ENCODE measurements at places on chromosomes 5 and 9.

GRCh38 chr5:159765760-159766517 is 150.3 kb upstream of the ADRA1B start:
- no peak for DNase-seq

GRCh38 chr5:68272289-68272688 is 56.7 kb downstream of the PIK3R1 start:
- DNase-seq = no peak

DNA sequence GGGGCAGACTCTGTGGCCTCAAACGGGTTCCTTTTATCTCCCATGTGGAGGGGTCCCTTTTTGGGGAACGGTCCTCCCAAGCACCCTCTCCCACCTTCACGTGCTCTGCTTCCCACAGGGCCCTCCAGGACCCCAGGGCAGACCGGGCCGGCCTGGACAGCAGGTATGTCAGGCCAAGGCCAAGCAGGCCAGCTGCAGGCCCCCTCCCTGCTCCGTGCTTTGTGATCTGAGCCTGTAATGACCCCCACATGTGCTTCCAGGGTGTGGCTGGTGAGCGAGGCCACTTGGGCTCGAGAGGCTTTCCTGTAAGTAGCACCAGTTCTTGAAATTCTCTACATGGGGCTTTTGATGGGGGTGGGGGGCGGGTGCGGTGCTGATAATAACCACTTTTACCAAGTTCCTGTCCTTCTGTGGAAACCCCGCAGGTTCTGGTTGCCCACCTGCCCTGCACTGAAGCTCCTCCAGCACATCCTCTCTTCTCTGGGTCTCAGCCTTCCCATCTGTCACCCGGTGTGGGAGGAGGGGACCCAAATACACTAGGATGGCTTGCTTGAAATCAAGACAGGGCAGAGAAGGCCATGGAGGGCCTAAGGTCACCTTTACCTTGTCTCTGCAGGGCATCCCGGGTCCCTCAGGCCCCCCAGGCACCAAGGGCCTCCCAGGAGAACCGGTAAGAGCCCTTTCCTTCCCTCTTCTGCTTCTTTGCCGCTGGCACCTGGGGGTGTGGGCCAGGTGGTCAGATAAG is 57.9 kb upstream of the ORM1 start:
- DNase-seq = no peak

GRCh38 chr9:78919701-78920100 is 622.8 kb downstream of the PSAT1 start:
- DNase-seq = no peak

DNA sequence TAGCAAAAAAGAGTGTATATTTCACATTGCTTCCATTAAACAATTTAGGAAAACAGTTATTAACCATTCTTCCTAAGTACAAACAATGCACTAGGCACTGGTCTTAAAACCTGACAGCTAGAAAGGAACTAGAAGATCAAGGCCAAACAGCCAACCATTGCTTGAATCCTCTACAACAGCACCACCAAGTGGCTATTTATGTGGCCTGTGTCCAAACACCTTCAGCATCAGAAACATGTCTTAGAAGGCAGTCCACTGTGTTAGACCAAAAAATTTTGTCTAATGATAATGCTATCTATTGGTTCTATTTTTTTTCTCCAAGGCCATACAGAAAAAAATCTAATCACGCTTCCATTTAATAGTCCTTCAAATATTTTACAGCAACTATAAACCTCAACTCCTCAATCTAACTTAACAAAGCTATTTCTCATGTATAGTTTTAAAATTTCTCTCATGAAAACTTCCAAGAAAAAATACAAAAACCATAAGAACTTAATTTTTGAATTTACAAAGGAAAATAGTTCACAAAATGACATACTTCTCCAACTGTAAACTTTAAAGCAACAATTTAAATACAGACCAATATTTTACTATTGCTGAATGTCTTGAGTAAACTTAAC is 36.1 kb downstream of the CAAP1 start:
- DNase-seq = no peak

GRCh38 chr5:139369181-139369580 is 13.9 kb downstream of the SLC23A1 start:
- DNase-seq = no peak

GRCh38 chr5:178336889-178337288 is 104.3 kb upstream of the PHYKPL start:
- DNase-seq = peak; percentile 47

- DNase-seq = no peak
These were observed 14.1 kb upstream of the SPARC start for GRCh38 chr5:151700820-151701219.

GRCh38 chr5:53613061-53613460 is 52.6 kb downstream of the NDUFS4 start:
- DNase-seq = no peak

DNA sequence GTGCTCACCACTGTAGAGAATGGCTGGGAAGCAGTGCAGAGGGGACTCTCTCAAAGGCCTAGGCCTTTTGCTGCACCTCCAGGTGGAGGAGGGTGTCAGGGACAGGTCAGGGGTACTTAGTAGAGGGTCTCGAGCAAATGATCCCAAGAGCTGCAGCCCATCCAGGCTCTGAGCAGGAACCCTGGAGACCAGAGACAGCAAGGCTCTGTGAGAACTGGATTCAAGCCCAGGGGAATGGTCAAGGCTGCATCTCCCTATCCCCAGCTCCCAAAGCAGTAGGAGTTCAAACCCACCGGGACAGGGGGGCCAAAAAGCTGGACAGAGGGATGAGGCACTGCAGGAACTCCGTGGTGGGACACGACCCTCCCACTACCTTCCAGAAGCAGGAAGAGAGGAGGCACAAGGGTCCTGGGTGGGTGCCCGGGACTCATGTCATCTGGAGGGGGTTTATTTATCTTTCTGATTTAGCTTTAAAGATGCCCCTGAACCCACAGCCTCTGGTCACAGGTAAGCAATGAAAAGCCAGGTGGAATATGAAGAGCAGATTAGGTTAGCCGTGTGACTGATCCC is 124.8 kb downstream of the MVB12B start:
- no peak for DNase-seq

DNA sequence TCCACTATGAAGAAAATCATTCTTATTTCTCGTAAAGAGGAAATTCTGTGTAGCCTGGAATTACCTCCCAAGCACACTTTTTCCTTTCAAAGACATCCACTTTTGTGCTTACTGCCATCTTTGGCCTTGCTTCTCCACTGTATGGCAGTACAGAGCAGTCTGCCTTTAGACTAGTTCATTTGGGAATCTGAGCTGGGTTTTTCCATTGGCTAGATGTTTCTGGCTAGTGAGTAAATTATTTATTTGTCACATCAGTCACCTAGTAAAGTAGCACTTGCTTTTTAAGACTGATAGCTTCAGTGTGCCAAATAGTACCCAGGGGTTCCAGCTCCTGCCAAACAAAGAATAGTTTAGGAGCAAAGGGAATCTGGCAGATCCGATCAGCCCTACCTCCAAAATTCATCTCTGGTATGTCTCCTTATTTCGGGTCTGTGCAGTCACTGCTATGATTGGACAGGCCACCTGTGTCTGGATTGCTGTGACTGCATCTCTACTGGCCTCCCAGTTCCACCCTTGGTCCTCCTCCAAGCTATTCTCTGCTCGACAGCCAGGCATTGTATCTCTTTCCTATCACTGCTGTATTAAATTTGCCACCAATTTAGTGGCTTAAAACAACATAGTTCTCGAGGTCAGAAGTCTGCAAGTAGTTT is 97.6 kb downstream of the NUDT12 start:
- no peak for DNase-seq

DNA sequence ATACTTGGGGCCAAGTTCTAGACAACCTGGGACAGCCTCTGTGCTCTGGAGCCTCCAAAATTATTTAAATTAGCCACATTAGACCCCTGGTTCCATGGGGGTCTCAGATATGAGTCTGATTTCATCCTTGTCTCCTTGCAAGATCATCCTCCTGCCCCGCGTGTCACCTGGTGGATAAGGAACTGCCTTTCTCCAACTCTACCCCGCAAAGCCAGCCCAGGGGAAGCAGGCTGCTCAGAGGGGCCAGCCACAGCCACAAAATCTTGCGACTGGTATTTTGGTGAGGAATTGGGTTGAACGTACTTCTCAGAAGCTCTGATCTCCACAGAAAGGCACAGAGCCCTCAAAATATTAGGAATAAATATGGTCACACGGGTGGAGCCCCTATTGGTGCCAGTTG is 101.2 kb downstream of the AK8 start:
- DNase-seq = no peak

- DNase-seq = no peak
These were observed 167.7 kb upstream of the MRPS30 start for GRCh38 chr5:44640945-44641456.

DNA sequence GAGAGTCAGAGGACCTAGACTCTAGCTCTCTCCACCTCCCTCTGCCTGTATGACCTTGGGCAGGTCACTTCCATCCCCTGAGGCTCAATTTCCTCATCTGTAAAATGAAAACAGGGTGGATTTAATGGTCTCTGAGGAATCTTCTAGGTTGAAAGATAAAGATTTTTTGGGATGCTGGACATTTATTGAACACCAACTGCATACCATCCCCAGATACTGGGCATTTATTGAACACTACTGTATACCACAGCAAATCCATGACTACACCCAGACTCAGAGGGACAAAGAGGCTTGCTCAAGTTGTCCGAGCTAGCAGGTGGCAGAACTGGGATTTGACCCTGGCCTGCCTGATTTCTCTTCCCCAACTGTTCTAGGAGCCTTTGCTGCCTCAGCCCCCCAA is 25.0 kb upstream of the CPLX2 start:
- DNase-seq = no peak

GRCh38 chr5:148809781-148810524 is 16.5 kb upstream of the ADRB2 start:
- no peak for DNase-seq

DNA sequence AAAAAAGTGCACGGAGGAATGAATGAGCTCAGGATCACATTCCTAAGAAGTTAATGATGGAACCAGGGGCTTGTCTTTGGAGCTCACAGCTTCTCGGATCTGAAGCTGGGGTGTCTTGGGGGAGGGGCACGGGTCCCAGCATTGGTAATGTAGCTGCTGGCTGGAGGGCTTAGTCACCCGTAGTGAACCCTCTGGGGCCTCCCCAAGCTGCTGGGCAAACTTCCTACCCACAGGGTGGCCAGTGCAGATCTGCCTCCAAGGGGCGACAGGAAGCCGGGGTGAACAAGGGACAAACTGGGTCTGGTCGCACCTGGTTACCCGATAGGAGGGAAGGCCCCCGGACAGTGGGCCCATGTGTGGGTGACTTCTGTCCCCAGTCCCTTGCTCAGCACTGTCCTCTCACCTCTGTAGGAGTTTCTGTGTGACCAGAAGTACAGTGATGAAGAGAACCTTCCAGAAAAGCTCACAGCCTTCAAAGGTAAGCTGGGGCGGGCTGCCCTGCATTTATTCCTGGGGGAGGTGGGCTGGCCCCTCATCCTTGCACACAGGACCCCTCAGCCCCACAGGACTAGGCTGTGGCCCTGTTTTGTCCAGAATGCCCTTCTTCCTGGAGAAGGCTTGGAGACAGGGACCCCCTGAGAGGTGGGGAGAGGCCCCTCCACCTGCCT is 14.1 kb upstream of the NUP214 start:
- no peak for DNase-seq

DNA sequence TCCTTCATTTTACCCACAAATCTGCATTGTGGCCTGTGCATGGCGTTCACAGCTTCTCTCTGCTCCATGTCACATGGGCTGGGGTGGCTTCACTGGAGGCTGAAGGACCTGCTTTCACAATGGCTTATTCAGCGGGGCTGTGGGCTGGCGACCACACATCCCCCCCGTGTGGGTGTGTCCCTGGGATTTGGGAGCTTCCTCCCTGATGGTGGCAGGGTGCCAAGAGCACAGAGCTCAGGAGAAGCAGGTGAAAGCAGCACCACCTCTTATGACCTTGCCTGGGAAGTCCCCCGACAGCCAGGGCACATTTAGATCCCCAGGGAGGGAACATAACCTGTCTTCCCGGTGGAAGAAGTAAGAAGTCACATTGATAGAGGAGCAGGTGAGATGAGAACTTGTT is 5.0 kb upstream of the MED10 start:
- DNase-seq = no peak

DNA sequence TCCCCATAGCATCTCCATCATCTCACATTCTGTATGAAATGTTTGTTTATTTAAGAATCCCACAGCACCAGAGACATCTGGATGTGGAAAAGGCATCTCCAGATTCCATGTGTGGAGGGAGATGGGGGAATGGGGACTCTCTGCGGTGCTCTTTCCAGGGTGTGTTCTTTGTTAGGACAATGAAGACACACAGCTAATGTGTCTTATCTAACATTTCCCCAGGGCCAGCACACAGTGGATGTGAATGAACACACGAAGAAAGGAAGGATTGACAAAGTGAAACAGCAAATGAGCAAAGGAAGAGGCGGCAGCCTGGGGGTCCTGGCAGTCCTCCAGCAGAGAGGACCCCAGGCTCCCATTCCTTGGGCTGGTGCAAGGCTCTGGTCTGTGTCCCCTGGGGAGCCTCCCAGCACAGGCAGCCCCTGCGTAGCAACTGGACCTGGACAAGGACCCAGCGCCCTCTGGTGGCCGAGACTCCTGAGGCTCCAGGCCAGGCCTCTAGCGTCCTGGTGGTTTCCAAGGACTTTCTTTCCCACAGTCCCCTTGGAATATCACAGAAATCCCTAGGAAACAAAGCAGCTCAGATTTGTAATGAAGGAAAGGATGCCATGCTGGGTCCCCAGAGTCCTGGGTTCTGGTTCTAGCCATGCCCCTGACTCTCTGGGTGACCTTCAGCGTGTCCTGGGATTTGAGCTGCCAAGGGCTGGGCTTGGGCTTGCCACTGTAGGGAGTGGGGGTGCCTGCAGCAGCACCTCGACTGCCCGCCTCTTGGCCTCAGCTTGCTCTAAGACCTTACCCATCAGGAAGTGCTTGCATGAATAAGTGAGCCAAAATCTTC is 3.5 kb upstream of the PDLIM7 start:
- DNase-seq = peak; percentile 95

DNA sequence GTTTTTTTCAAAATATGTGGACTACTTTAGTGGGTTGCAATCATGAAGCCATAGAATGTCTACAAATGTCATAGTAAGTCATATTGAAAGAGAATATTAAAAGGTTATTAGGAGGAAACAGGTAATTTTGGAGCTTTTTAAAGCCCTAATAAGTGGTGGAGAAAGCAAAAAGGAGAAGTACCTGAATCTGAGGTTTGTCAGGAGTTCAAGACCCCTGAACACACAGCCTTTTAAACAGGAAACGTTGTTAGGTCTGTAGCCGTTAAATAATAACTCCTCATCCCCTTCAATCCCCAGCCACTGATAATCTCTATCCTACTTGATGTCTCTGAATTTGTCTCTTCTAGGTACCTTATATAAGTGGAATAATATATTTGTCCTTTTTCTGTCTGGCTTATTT is 51.1 kb downstream of the SPEF2 start:
- no peak for DNase-seq

DNA sequence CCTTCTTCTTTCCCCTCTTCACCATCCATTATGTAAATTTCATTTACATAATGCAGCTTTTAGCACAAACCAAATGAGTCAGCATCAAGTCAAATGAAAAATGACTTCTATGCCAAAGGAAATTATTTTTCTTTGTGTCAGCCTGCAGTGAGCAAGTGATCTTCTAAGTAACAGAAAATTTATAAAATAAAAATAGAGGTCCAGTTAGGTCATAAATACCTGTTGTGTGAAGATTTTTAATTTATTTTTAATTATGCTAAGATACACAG is 16.7 kb upstream of the THG1L start:
- no peak for DNase-seq

- DNase-seq = no peak
These were observed 430.6 kb downstream of the ZNF608 start for GRCh38 chr5:124315741-124316415.

- DNase-seq = no peak
These were observed 80.7 kb downstream of the LMX1B start for GRCh38 chr9:126694206-126695081.
